ENCODE measurements at places on chromosomes 5 and 9. TPM values are rescaled to one million over a fixed set of nuclear protein-coding genes. Genes with fewer than 3 reads are reported as not detected.

GRCh38 chr9:107131108-107131799 is 151.8 kb upstream of the RAD23B start:
- no peak for DNase-seq

DNA sequence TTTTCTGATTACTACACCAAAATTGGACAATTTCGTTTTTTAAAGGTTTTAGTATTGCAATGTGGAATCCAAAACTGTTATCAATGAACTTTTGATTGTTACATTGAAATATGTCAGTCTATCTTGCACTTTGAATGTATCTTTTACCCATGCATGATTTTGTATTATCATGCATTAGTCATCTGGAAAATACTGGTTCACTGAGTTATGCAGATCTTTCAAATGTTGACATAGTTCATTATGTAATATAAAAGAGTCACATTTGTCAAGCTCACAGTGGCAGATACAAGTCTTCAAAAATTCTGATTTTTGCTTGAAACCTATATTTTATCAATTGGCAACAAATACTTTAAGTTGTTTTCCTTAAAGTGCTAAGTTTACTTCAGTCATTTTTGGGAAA is 85.2 kb downstream of the NR3C1 start:
- DNase-seq, result no peak

The FOXD4L3 gene
- not detected for polyA plus RNA-seq

DNA sequence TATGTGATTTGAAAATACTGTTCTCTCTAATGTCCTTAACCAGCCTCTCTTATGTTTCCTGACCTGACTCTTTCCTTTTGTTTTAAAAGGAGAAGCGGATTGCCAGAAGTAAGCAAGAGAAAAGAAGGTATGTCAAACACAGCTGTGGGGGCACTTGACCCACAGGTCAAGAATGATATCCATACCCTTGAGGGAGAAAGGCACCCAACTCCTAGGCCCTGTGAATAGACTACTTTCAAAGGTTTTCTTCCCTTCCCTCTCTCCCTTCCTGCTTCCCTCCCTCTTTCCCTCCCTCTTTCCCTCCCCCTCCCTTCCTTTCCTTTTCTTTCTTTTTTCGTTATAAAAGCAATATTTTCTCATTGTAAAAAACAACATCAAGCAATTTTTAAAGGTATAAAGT is 306.8 kb downstream of the TRPM3 start:
- DNase-seq, result no peak

The AQP3 gene
- polyA plus RNA-seq, result 11.4 TPM

DNA sequence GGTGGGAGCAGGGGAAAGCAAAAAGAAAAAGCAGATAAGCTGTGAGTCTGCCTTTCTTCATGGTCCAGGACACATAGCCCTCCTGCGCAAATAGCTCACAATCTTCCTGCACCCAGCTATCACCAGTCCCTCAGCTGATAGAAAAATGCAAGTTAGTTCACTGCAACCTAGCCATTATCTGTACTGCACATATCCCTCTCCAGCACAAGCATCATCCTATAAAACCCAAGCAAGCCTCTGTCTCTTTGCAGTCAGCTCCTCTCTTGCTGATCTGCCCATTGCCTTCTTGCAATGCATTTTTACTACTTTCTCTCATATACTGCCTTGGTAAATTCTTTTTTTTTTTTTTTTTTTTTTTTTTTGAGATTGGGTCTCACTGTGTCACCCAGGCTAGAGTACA is 20.0 kb upstream of the MSANTD3 start:
- no peak for DNase-seq

DNA sequence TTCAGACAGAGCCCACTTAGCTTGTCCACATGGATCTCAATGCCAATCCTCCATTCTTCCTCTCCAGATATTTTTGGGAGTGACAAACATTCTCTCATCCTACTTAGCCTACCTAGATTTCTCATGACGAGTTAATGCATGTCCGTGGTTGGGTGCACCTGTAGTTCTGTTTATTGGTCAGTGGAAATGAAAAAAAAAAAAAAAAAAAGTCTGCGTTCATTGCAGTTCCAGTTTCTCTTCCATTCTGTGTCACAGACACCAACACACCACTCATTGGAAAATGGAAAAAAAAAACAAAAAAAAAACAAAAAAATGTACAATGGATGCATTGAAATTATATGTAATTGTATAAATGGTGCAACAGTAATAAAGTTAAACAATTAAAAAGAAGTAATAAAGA is 59.0 kb downstream of the BASP1 start:
- peak; percentile 55 for DNase-seq

DNA sequence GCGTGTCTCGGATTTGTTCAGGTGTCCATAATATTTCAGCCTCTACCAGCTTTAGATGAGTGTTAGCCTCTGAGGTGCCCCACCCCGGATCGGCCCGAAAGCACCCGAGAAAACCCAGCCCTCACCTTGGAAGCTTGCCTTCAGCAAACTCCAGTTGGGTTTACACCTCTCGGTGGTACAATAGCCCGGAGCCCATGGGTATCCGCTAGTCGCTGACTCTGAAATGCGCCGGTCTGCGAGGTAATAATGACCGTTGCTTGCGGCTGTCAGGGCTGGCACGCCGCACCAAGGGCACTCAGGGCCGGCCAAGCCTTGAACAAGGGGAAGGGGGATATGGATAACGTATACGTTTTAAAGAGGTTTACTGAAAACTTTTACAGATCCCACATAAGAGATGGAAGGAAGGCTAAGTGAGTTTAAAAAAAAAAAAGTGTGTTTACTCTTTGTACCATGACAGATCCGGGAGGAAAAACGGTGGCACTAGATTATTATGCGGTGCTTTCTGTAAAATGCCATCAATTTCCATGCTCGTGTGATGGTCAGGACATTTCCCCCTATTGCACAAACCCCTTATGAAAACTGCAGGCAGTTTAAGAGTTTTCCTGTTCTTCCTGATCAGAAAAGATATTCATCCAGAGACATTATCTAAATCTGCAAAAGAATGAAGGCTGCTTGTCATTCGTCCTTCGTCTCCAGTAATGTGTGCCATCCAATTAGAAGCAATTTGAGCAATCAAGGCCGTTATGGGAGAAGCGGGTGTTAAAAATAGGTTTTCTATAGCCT is 124.2 kb downstream of the TMEM161B start:
- DNase-seq, result peak; percentile 7

The GALNT12 gene
- polyA plus RNA-seq, result 3.2 TPM

The NR5A1 gene
- polyA plus RNA-seq, result not detected

- DNase-seq, result no peak
Measured at GRCh38 chr5:82408033-82408432, 129.9 kb upstream of the RPS23 start.

The GEMIN5 gene
- polyA plus RNA-seq, result 3.6 TPM

DNA sequence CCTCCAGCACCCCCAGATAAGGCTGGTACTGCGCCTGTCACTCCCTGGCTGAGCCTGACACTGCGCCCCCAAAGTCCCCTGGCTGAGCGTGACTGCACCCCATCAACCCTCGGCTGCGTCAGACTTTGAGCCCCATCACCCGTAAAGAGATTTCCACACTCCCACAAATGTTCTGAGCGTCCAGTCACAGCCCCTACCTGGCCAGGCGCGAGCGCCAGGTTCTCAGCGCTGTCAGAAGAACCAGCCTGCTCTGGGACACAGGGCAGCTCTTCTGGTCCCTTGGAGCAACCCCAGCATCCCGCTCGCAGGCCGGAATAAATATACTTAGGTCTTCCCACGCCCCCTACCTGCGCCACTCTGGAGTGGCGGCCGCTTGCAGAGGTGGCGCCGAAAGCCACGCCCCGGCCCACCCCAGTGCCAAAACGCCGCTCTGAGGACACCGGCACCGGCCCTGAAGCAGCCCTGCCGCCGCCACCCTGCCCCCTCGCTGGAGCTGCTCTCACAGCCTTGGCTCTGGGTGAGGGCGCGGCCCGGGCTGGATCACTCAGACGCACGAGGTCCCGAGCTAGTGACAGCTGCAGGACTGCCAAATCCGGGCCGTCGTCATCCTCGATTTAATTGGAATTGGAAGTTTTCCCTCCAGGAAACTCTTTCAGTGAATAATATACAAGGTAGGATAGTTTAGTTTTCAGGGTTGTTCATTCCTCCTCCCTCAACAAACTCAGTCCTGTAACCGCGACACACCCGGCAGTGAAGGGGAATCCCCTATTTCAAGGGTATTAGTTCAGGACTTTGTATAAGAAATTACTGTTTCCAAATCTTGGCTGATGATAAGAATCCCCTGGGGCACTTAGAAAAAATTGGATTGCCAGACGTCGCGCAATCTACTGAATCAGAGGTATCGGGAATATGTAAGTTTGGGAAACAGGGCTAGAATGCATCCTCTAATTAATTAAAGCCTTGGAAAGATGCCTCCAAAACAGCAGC is 1.2 kb upstream of the CEMIP2 start:
- peak; percentile 89 for DNase-seq

GRCh38 chr5:83715236-83716065 is 5.2 kb downstream of the HAPLN1 start:
- DNase-seq, result no peak

The SNAPC4 gene
- 13.1 TPM for polyA plus RNA-seq

DNA sequence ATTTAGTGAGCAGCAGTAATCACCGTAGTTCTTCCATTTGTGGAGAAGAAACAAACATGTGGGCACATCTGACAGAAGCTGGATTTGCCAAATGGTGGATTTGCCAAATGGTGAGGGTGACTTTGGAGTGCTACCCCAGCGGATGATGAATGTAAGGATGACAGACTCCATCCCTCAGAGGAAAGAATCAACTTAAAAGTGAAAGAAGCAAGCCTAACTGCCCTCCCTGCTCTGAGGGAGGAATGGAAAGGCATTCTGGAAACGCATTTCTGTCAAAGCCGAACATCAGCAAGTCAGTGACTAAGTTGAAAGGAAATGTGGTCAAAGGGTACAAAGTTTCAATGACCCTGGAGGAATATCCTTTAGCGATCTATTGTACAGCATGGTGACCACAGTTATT is 143.5 kb downstream of the GPBP1 start:
- DNase-seq, result no peak

- no peak for DNase-seq
Measured at GRCh38 chr9:105141146-105141975, 103.1 kb upstream of the SLC44A1 start.

The SOX30 gene
- polyA plus RNA-seq, result 0.23 TPM

GRCh38 chr9:123487944-123488548 is 132.0 kb downstream of the CRB2 start:
- no peak for DNase-seq

DNA sequence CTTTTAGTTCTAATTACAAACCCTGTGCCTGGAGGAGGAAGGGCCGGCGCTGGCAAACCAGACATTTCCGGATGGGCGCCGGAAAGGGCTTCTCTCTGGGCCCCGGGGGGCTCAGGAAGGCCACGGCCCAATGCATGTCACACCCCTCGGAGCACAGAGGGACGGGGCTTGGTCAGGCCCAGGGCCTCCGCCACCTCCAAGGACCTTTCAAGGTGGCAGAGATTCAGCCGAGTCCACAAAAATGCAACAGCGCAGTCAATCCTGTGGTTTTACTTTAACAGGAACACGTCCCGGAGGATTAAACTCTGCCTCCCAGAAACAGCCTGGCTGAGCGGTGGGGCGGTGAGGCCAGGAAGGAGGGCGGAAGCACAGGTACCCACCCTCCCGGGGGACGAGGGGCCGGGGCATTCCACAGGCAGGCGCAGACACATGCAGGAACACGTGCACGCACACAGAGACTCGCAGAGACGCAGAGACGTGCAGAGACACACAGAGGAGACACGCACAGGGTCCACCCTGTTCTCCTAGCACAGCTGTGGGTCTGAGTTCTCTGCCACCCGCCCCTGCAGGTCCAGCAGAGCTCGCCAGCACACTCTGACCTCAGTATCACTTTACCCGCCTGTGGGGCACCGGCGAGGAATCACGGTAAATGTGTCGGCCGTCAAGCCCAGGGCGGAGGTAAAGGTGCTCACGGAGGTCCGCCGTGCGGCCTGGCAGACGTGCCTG is 23.0 kb downstream of the SLC9A3 start:
- DNase-seq, result no peak

DNA sequence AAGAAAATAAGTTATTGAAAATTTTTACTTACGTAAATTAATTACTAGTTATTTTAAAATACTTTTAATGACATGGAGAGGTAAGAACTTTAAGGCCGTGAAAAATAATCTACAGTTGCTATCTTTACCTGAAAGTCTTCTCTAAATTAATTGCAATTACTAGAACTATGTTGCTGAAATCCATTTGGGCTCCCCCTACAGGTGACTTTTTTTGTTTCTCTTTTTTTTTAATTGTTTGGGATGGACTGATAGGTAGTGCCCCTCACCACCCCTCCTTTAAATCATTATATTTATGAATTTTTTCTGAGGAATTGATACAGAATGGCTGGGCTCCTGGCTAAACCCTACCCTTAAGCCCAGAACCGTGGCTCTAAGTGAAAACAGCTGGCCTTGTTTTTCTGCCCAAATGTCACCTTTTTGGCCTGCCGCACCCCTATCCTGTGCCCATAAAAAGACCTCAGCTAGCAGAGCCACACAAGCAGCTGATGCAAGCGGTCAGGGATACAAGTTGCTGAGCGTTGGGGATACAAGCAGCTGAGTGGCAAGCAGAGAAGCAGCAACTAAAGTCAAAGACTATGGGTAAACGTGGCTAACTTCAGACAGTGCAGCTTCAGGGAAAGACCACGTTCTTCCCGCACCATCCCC is 315.2 kb upstream of the ACO1 start:
- no peak for DNase-seq

- DNase-seq, result no peak
Measured at GRCh38 chr5:6780802-6781391, 67.7 kb downstream of the TENT4A start.

DNA sequence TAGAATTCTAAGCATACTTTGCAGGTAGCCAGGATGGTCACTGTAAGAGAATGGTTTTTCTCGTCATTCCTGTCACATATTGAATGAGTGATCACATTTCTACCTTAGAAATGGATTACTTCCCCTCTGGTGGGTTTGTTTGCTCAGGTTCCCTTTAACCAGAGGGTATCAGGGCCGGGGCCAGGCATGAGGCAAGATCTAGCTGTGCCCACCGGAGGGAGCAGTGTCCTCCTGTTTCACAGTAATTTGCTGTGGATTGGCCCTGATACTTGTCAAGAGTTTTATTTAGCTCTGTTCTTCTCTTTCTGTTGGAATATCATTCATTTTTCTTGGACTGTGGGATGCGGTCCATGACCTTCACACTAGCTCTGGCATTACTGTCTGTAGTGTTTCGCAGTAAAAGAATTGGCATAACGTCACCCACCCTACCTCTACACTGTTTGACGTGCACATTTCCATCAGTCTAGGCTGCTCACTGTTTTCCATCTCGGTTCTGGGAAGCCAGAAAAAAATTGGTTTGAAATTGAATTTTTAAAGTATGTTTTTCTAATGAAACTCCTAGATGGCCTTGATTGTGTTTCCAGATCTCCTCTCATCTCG is 42.4 kb upstream of the ZBED3 start:
- DNase-seq, result no peak

DNA sequence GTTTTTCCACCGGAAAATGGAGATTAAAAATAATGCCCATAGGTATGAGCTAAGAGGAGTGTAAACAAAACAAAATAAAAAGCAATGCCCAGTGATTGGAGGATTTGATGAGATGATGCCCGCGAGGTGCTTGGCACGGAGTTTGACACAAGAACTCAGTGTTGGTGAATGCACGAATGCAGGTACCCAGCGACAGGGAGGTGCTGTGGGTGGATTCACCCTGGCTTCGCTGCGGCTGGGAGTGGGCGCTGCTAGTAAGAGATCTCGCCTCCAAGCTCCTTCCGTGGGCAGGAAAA is 526 bp upstream of the STXBP1 start:
- DNase-seq, result no peak

GRCh38 chr5:69404659-69405330 is 10.1 kb upstream of the MARVELD2 start:
- no peak for DNase-seq
